ENCODE measurements at places on chromosomes 4 and X.

DNA sequence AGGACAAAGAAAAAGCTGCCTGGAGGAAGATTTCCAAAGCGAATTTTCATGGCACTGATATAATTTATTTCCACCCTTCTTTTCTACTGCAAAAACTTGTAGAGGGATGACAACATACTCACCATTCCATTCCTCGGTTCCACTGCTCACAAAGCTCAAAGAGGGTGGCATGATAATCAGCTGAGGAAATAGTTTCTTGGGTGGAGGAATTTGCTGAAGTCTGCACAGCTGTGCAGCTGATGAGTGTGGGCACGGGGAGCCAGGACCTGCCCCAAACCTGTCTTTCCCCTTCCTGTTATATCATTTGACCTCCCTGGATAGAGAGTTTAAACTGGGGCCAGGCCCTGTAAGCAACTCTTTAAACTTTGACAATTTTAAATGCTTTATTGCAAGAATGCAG, 160.6 kb downstream of the PACRGL start:
- DNase-seq: no peak

DNA sequence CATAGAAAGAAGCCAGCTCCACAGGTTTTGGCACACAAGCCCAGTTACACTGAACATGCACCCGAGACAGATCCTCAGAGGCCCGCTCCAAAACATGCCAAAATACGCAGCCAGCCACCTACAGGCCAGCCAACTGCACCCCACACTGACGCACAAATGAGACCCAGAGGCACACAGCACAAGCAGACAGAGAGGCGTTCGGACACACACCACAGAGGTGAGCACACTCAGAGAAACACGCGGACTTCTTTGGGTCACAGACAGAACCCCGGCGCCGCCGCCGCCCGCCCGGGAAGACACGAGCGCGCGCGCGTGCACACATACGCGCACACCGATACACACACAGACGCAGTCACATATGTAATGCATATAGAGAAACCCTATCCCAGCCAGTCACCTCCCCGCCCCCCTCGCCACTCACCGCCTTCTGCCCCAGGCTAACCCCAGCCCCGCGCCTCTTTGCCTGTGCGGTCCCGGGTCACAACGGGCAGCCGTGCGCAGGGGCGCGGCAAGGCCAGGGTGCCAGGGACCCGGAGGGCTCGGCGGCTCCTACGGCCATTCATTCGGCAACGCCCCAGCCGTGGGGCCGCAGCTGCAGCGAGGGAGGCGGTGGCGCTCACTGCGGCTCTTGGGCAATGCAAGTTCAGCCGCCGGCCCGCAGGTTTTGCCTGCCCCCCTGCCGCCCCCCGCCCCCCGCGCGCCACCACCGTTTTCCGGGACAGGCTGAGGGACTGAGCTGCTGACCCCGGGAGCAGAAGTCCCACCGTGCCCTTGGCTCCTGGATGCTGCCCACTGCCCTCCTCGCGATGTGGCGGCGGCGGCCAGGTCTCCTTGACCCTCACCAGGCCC, 553 bp downstream of the SEPTIN6 start:
- peak; percentile 41 for DNase-seq

DNA sequence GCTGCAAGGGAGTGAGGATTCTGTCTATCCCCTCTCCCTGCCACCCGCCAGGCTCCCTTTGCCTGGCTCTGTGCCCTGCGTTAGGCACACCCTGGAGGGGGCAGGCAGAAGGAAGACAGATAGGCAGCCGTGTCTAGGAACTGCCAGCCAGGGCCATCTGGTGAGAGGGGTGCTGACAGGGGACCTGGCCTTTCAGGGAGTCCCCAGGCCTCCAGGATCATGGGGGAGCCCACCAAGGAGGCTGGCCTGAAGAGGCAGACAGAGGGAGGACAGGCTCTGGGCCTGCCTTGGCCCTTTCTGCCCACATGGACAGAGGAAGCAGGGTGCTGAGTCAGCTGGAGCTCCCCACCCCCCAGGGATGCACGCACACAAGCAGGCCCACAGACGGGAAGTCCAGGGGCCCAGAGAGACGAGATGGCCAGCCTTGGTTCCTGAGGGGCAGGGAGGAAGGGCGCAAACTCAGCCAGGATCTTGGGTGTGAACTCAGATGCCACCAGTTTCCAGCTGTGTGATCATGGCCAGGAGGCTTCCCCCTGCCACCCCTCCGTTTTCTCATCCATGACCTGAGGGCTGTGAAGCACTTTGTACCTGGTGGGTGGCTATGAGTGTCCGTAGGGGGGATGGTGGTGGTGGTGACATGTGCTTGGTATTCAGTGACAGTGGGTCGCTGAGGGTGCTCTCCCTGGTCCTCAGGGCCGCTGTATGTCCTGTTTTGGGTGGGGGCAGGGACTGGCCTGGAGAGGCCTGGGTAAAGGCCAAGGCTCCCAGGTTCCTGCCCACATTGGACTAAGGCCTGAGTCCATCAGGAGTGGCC, 1.8 kb downstream of the SH3BP2 start:
- DNase-seq: no peak

GRCh38 chrX:136047016-136047642, 61.9 kb downstream of the SLC9A6 start:
- DNase-seq: no peak

- DNase-seq: no peak
Measured at GRCh38 chr4:141680060-141680459, 43.7 kb downstream of the IL15 start.

DNA sequence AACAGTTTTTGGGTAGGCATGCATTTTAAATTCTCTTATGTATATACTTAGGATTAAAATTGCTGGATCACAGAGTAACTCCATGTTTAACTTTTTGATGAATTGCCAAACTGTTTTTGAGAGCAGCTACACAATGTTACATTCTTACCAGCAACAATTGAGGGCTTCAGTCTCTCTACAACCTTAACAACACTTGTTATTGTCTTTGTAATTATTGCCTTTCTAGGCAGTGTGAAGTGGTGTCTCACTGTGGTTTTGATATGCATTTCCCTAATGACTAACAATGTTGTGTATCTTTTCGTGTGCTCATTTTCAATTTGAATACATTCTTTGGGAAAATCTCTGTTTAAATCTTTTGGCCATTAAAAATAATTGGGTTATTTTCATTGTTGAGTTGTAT, 17.3 kb upstream of the F11 start:
- no peak for DNase-seq

GRCh38 chrX:146456058-146456457, 353.5 kb upstream of the CXorf51B start:
- DNase-seq: no peak

- DNase-seq: no peak
Measured at GRCh38 chr4:143357161-143357845, 20.6 kb downstream of the GAB1 start.

GRCh38 chrX:129792586-129793291, 13.0 kb downstream of the SASH3 start:
- DNase-seq: no peak

DNA sequence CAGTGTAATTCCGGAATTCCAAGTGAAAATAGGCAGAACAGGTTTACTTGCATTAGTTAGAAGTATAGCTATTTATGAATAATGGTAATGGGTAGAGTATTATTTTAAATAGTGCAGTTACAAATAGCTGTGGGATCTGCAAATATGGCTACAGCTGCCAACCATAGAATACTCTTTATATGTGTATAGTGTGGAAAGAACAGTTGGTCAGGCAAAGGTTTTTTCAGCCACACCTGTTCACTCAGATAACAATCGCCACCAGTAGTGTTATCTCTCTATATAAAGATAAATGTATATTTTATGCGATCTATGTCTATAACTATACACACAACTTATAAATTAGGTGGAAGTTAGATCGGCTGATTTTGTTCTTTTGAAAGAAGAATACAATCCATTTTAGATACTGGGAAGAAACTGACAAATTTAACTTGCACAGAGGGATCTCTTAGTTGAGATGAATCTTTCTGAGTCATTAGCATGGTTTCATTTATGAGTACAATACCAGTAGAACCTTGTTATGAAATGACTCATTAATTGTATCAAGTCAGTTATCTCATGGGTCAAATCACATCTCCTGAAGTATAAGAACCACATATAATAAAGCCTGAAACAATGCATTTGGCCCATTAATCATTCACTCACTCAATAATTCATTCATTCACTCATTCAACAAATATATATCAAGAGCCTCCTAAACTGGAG, 100.9 kb upstream of the NR3C2 start:
- no peak for DNase-seq

- no peak for DNase-seq
Measured at GRCh38 chr4:98514741-98515469, 143.5 kb downstream of the TSPAN5 start.

DNA sequence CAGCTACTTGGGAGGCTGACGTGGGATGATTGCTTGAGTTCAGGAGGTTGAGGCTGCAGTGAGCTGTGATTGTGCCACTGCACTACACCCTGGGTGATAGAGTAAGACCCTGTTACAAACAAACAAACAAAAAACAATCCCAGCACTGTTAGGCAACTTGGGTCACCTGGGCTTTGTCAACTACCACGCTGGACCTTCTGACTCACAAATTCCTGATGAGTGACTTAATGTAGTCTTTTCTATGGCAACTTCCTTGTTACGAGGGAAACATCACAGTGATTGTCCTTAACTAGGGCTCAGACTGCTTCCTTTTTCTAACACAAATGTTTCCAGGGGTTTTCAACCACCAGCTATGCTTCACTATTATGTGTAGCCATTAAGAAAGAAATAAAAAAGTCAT, 128.8 kb upstream of the GPC4 start:
- no peak for DNase-seq

DNA sequence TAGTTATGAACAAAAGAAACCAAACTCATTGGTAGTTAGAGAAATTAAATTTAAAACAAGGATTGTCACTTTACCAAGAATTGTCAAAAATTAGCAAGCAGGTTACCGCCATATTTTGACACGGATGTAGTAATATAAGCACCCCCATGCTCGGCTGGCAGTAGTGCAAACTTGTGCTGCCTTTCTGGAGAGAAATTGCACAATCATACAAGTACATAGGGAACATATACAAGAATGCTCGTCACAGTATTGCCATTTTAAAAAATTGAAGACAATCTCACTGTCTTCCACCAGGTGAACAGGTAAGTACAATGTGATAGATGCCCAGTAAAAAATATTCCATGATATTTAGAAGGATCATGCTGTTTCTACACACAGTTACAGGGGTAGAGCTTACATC, 55.6 kb upstream of the SLC39A8 start:
- no peak for DNase-seq

DNA sequence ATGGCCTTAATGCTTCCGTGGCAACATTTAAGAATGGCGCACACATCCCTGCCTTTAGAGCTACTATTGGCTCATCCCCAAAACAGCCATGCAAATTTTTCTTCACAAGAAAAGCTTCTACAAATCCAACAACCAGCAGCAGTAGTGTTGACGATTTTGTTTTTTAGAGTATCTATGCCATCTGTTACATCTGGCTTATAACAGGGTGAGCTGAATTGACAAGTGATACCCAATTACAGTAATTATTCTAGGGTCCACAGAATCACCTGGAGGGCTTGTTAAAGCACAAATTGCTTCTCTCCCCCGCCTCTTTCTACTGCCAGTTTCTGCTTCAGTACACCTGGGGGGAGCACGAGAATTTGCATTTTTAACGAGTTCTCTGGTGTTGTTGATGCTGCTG, 34.1 kb downstream of the DCHS2 start:
- peak; percentile 91 for DNase-seq

GRCh38 chr4:78689700-78690323, 86.3 kb upstream of the BMP2K start:
- no peak for DNase-seq

DNA sequence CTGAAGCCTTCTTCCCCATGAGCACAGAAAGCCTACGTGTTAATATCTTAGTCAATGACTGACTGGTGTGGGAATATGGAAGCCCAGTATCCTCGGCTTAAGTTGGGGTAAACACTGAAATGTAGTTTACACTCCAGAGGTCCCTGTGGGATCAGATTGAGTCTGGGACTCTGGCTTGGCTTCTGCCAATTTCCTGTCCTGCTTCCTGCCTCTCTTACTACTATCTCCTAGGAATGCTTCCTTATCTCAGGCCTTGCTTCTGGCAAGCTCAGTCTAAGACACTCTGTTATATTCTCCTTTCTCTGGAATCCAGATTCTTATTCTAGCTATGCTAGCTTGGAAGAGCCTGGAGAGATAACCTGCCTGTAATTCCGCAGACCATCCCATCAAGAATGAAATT, 174.0 kb upstream of the LDB2 start:
- DNase-seq: no peak

DNA sequence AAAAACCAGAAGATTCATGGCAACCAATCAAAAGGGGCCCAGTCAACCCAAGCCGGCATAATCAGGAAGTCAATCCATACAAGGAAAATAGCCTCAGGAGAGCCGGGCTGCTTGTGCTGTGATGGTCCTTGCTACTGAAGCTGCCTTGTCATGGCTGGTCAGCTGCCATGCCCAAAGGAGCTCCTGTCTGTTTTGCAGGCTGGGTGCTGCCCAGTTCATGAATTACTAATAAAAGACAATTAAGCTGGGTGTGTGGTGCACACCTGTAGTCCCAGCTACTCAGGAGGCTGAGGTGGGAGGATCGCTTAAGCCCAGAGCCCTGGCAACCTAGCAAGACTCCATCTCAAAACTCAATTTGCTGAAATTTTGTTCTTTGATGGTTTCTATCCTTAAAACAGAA, 16.0 kb upstream of the CTBP1 start:
- no peak for DNase-seq

GRCh38 chrX:74232859-74233258, 71.1 kb upstream of the ZCCHC13 start:
- no peak for DNase-seq

DNA sequence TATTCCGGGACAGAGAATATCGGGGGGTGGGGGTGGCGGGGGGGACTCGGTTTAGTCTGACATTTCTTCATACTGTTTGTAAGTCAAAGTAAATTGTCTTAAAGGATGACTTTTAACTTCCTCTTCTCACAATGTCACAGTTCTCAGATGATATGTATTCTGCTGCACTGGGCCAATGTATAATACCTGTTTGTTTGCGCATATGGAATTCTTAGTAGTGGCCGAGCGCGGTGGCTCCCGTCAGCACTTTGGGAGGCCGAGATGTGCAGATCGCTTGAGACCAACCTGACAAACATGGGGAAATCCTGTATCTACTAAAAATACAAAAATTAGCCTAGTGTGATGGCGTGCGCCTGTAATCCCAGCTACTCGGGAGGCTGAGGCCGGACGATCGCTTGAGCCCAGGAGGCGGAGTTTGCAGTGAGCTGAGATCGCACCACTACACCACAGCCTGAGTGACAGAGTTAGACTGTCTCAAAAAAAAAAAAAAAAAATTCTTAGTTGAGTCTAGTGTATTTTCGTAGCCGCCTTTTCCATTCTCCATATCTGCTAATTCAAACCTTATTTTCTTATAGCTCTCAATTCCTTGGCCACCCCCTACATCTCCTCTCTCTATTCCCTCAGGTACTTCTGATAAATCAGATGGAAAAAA, 851 bp downstream of the POLR2B start:
- no peak for DNase-seq

- no peak for DNase-seq
Measured at GRCh38 chr4:2372488-2373030, 45.9 kb downstream of the ZFYVE28 start.

DNA sequence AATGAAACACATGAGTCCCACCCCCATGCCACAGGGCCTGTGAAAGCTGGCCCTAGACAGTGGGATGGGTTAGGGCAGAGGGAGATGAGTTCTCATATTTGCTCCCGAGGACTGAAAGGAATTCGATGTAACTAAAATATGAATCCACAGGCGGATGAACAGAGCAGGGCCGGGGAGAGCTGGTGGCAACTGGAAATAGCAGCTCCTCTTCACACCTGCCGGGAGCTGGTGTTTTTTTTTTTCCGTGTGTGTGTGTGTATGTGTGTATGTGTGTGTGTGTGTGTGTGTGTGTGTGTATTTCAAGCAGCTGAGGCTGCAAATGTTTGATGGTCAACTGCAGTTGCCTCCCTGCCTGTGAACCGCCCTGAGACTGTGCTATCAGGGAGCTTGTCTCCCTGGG, 115.1 kb upstream of the PSAPL1 start:
- no peak for DNase-seq

All from NCI-H526 treated with DMSO at 0.1 percent for 48 hours (cell line).